Left kidney (tissue), 8 donors: ENCODE measurements at places on chromosomes 1 and 21.

DNA sequence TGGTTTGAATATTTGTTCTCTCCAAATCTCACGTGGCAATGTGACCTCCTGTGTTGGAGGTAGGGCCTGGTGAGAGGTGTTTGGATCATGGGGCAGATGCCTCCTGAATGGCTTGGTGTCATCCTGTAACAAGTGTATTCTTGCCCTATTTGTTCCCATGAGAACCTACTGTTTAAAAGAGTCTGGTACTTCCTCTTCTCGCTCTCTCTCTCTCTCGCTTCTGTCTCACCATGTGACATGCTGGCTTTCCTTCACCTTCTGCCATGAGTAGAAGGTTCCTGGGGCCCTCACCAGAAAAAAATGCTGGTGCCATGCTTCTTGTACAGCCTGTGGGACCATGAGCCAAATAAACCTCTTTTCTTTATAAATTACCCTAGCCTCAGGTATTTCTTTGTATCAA lies 8.4 kb upstream of the PAXBP1 start:
- no peak for DNase-seq

DNA sequence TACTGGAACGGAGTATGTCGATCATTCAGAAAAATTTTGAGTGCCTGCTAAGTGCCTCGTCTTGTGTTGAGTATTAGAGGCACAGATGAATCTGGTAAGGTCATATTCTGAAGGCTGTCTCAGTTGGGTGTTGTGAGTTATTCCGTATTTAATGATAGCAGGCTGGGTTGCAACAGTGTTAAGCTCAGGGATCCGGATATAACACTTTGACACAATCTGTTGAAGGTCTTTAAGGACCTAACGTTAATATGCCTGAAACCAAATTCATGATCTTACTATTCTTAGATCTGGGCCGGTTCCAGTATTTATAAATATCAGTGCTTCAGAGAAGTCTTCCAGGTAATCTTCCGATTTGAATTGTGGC lies 555 bp downstream of the PRPF38A start:
- DNase-seq: no peak

DNA sequence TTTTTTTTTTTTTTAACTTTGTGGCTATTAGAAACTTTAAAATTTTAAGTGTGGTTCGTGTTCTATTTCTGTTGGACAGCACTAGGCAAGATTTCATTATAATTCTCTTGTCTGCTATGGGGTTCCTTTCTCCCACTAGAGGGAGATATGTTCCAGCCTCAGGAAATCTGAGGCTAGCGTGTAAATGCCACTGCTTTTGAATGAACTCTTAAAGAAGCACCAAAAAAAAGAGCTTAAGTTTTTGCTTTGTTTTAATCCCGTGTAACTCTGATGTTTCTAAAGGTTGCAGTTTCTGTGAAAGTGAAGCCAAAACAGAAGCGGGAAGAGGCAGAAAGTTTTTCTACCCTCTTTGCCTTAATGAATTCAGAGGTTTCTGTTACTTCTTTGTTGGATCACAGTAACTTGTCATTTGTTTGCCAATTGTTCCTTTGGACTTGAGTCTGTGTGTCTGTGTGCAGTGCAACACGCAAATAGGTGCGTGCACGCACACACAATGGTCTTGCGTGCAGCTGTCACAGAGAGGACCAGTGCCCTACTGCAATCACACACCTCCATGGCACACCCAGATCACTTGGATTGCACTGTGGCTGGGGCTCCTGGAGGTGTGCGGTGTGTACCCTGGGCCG lies 32.3 kb downstream of the HHAT start:
- DNase-seq: no peak

DNA sequence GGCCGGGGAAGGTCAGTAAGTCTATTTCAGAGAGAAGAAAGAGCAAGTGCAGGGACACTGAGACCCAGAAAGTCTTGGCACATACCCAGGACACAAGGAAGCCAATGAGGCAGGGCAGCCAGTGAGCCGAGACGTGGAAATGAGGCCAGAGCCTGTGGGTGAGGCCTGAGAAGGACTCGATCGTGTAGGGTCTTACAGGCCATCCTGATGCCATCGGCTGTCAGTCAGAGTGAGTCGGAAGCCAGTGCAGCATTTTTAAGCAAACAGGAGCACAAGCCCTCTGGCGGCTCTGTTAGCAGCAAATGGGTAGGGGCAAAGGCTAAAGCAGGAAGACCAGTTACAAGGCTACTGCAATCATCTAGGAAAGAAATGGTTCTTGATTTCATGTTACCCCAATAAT lies 6.1 kb upstream of the GJB3 start:
- no peak for DNase-seq

DNA sequence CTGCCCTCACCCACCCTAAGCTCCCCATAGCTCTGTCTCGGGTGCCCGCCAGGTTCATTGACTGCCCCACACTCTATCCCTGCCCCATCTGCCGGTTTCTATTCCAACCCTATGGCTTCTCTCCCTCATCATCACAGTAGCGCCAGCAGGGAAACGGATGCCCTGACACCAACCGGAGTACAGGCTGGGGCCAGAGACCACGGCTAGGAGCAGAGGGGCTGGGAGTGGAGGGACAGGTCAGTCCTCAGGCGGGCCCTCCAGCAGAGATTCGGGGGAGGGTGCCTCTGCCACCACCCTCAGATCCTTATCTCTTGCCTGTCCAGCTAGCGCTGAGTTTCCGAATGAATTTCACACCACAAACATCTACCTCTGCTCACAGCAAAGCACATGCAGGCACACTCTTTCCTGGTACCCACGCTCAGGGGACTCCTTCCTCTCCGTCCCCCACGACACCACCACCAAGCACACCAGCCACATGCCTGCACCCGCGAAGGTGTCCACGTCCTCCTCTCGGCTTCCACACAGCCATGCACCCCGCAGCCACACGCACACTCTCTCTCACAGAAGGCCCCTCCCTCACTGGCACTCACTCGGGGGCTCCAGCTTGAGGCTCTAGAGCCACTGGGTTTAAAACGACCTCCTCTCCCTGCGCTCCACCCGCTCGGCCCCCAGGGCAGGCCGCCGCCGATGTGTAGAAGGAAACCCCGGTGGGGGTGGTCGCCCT lies 7.2 kb downstream of the TAL1 start:
- DNase-seq: no peak

GRCh38 chr1:3403011-3403345 lies 51.5 kb upstream of the ARHGEF16 start:
- DNase-seq: no peak

- no peak for DNase-seq
Observed at GRCh38 chr1:25118546-25118945, 113.8 kb downstream of the SYF2 start.

DNA sequence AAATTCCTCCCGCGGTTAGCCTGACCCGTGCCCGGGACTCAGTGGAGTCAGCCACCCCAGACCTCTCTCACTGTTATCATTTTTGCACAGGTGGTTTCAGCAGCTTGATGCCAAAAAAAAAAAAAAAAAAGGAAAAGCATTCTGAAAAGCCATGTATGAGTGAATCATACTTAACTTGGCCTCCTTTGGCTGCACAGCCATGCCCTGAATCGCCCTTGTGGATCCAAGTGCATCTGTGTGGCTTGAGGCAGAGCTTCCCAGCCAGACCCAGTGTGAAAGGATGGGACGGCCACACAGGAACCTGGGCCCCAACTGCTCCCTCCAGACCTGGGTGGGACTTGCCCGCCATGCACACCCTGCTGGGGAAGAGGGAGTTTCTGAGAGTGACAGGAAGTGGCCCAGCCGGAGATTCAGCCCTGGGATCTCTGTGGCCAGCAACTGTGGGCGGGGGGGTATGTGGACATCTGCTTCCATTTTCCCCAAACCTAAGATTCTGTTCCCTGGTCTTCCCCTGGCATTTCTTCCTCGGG lies 8.6 kb downstream of the YBEY start:
- no peak for DNase-seq

DNA sequence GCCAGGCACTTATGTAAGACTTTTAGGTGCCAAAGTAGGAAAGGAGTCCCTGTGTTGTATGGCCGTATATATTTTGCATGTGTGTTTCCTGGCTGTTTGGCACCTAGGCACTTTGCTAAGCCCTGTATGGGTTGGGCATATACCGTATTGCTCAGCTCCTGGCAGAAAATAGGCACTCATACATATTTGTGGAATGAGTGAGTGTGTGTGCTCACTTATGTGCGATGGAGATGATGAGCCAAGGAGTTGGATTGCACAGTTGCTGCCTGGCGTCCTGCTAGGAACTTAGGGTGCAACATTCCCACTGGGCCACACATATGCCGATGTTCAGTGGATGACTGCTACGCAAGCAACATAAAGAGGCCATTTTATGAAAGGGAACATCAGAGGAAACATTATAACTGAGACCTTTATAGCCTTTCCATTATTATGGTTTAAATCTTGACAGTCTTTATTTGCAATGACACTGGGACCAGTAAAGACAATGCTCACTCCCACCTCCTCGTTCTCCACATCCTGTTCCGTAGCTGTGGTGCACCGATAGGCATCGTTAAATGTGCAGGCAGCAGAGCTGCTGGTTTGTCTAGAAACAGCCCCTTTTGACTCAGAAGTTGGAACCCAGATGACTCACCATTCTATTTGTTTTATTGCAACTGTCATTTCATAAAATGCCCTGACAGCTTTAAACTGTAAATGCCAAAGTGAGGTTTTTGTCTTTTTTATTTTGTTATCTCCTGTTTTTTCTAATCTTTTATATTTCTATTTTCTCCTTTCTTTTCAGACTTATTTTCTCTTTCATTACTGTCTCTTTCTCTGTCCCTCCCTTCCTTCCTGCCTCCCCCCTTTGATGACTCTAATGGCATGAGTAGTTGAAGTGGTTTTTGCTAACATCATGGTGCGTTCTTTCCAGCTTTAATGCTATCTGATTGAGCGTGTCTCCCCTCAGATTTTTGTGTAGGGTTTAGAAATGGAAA lies 36.1 kb downstream of the PEX14 start:
- no peak for DNase-seq

DNA sequence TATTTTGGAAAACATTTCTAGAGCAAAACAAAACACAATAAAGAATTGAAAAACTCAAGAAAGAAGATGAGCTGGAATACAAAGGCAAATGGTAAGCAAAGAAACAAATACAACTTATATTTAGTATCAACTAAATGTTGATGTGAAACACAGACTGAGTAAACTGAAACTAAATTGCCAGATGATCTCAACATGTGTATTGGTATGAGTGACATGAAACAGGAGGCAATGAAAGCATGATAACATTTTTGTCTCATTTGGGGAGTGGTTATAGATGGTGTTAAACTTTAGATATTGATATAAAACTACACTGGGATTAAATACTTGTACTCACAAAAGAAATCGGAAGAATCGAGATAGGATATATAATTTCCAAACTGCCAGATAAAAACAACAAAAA lies 805.6 kb upstream of the CXADR start:
- no peak for DNase-seq

- DNase-seq: no peak
Observed at GRCh38 chr1:41855713-41856112, 63.0 kb downstream of the HIVEP3 start.

DNA sequence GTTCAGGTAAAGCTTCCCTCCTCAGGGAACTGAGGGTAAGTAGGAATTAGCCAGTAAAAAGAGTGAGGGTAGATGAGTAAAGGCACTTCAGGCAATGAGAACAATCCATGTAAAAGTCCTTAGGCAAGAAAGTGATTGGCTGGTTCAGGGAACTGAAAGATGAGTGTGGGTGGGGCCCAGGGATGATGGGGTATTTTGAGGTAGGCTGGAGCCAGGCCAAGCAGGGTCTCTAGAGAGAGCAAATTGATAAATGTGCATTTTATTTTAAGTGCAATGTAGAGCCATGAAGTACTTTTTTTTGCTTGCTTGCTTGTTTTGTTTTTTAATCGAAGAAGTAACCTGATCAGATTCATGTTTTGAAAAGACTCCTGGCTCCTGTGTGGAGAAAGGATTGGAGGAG lies 26.5 kb downstream of the OSBPL9 start:
- no peak for DNase-seq

GRCh38 chr21:45542242-45542666 lies at the start of gene SLC19A1:
SLC19A1 (minus strand) TSS chr21:45542440; CDS start chr21:45537959, 4,481 bp downstream.
- no peak for DNase-seq

DNA sequence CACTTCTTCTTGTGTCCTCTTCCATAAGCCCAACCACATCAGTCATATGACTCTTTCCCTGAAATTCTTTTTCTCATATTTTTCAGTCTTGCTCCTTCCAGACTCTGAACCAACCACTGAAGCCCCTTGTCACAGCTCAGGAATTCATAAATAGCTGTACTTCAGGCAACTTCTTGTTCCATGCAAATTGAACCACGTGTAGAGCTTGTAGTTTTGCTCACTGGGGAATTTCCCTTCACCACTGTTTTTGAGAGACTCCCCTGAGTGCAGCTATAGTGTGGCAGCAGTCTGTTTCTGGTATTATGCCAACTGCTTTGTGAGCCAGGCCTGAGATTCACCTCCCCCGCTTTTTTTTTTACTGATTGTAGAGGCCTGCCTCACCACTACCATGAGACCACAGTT lies 150.3 kb upstream of the SPAG17 start:
- DNase-seq: no peak

- DNase-seq: no peak
Observed at GRCh38 chr1:229437443-229437842, 3.5 kb upstream of the ACTA1 start.

GRCh38 chr1:24619376-24619775 lies 23.7 kb upstream of the SRRM1 start:
- DNase-seq: no peak

- no peak for DNase-seq
Observed at GRCh38 chr1:6600410-6601048, 2.1 kb downstream of the KLHL21 start.

DNA sequence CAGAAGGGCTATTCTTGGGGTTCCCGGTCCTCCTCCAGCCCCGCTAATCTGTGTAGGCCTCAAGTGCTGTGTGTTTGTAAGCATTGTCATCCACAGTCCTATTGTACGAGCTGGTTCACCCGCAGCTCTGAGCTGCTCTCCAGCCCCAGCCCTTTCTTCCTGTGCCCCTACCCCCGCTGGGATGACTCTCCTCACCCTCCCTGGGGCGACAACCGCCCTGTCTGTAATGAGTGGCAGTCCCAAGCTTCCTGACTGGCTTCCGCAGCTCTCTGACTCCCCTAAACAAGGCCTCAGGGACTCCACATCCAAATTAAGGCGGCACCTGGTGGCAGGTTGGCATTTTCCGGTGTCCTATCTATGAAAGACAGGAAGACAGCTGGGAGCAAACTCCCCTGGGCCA lies 45.8 kb downstream of the TFF3 start:
- no peak for DNase-seq

DNA sequence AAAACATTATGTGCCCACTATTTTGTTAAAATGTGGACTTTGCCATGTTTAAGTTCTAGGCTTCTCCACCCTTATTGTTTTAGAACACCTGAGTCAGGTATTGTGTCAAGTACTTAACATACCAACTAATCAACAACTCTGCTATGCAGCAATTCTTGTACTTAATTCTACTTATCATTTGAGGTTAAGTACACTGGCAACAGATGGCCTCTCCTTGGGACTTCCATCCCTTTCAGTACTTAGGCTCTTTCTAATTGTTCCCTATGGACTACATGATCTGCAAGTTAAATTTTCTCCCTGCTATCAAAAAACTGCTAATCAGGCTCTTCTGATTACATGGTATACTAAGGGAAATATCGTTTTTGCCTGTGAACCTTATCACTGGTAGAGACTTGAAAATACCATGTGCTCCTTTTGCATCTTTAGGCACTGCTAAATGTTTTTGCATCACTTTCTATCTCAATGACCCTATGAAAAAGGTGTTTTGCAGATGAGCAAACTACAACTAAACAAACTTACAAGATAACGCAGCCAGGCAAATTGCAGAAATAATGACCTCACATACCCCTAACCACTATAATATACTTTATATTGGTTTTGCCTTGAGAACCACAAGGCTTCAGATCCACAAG lies 18.9 kb downstream of the SFPQ start:
- DNase-seq: no peak

GRCh38 chr21:45433301-45433700 lies 28.3 kb downstream of the COL18A1 start:
- DNase-seq: no peak
